ENCODE measurements at places on chromosomes 6 and 20.

GRCh38 chr6:105170059-105170458, 9.8 kb downstream of the POPDC3 start:
- no peak for DNase-seq

- DNase-seq = no peak
These were observed 80.6 kb downstream of the LAMA2 start for GRCh38 chr6:128963561-128963960.

GRCh38 chr20:25867776-25868649, 171.4 kb upstream of the ZNF337 start:
- peak; percentile 59 for DNase-seq

- peak; percentile 5 for DNase-seq
These were observed 66.8 kb downstream of the LMBRD1 start for GRCh38 chr6:69729870-69730449.

- no peak for DNase-seq
These were observed 199.2 kb upstream of the PMEPA1 start for GRCh38 chr20:57908704-57909630.

DNA sequence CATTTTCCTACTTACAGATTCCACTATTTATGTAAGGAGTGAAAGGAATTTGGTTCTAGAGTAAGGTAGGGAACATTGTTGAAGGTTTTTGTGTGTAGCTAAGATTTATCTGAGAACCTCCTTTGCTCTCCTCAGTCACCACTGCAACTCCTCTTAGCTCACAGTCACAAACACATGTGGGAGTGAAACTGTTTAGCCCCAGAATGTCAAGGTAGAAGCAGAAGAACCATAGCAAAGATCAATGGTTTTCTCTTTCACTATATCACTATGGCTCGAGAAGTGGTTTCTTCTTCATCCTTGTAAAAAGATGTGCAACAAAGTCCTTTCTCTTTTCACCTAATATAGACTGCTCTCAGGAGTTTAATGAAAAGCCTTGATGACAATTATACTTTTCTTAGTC, 6.5 kb upstream of the DEFB112 start:
- DNase-seq = no peak

GRCh38 chr6:286681-287488, 5.4 kb upstream of the DUSP22 start:
- no peak for DNase-seq

GRCh38 chr6:10174761-10175160, 240.1 kb downstream of the TFAP2A start:
- no peak for DNase-seq

GRCh38 chr20:57435498-57436222, 44.5 kb downstream of the RBM38 start:
- peak; percentile 48 for DNase-seq

Measured in CD4-positive, alpha-beta T cell treated with Interleukin-2 at 100 ng/mL for 4 hours (primary cell).